ENCODE measurements at places on chromosomes 16 and 17. TPM values are rescaled to one million over a fixed set of nuclear protein-coding genes. Genes with fewer than 3 reads are reported as not detected.

The CHRNB1 gene
- 11.0 TPM for total RNA-seq

The KRTAP16-1 gene
- total RNA-seq = not detected

The ARL17A gene
- 9.2 TPM for total RNA-seq

The RGS11 gene
- total RNA-seq = 9.5 TPM

GRCh38 chr17:2815781-2816185, 19.5 kb downstream of the RAP1GAP2 start:
- peaks cover 6% of the 10 kb centered on the region for H3K4me1 ChIP-seq
- H3K4me3 ChIP-seq = no peak overlapping the region
- DNase-seq = no peak
- no peak overlapping the region for H3K27ac ChIP-seq

DNA sequence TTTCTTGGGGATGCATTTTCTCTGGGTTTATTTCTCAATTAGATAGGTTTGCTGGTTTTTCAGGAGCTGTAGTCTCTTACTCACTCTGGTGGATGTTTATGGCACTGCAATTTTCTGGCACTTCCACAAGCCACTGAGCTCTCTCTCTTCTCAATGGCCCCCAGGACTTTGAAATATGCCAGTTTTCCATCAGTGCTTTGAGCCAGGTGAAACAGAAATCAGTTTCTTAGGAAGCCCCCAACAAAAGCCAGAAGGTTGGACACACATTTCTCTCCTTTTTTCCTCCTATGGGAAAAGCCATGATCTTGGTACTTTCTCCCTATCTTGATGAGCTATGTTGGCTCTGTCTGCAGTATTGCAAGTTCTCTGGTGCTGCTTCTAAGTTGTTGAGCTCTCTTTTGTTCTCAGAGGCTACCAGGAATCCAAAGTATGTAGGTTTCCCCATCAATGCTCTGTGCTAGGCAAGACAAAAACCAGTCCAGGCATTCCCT, 90.7 kb upstream of the SMIM36 start:
- H3K4me1 ChIP-seq = no peaks in the 10 kb centered on the region
- H3K27ac ChIP-seq = no peak overlapping the region
- H3K4me3 ChIP-seq = no peak overlapping the region
- no peaks in the 10 kb centered on the region for H3K27me3 ChIP-seq

DNA sequence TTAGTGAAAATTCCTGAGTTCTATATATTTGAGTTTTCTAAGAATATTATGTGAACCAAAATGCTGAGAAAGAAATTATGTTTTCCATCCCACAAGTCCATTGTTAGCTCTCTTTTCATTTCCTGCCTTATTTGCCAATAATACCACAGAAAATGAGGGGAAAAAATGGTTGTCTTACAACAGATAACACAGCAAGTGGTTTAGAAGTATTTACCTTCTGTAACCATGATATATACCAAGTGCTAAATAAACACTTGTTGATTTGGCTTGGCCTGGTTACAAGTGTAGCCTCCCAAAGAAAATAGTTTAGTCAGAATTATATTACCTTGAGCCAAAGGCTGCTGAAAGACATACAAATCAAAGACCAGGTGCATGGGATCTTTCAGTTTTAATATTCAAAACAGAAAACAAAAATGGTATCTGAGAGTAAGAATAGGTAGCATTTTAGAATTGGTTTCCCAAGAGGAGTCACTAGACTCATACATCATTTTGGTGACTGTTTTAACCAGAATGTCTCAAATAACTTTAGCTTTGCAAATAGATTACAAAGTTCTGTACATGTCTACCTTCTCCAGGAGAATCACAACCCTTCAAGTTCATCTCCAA, 439.8 kb upstream of the DYNLRB2 start:
- no peak overlapping the region for H3K27ac ChIP-seq
- DNase-seq = no peak
- peaks cover 11% of the 10 kb centered on the region for H3K4me1 ChIP-seq
- H3K36me3 ChIP-seq = no peaks in the 10 kb centered on the region
- no peak overlapping the region for H3K4me3 ChIP-seq

DNA sequence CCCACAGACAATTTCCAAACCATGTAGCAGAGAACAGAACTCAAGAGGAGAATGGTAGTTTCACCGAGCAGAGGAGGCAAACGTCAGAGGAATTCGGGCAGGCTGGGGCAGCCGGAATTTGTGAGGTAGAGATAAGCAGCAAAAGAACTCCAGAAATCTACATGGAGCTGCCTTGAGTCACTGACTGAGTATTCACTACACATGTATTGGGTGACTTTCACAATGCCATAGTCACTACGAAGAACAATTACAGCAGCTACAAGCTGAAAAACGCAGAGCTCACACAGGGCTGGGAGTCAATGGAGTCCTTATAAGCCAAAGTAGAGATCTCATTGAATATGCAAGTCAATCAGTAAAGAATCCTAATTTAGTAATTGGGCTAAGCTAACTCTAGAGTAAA, 13.4 kb downstream of the CMC2 start:
- peak overlapping the region; percentile 83 for H3K27ac ChIP-seq
- H3K27me3 ChIP-seq = no peaks in the 10 kb centered on the region
- peak overlapping the region; percentile 44 for H3K4me3 ChIP-seq
- H3K36me3 ChIP-seq = peaks cover 13% of the 10 kb centered on the region
- no peak for DNase-seq

GRCh38 chr16:81863630-81864352, 84.7 kb downstream of the PLCG2 start:
- H3K27ac ChIP-seq = no peak overlapping the region
- DNase-seq = no peak
- no peaks in the 10 kb centered on the region for H3K4me1 ChIP-seq
- peaks cover 26% of the 10 kb centered on the region for H3K27me3 ChIP-seq
- H3K36me3 ChIP-seq = no peaks in the 10 kb centered on the region
- no peak overlapping the region for H3K4me3 ChIP-seq
